ENCODE measurements at places on chromosomes 7 and 10.

GRCh38 chr7:144863320-144863647, 27.4 kb upstream of the TPK1 start:
- DNase-seq, result no peak

- DNase-seq, result no peak
Measured at GRCh38 chr10:97914171-97914836, 64.7 kb downstream of the GOLGA7B start.

- no peak for DNase-seq
Measured at GRCh38 chr10:33653584-33654367, 319.3 kb upstream of the NRP1 start.

GRCh38 chr10:4427532-4427931, 398.5 kb upstream of the AKR1E2 start:
- no peak for DNase-seq

DNA sequence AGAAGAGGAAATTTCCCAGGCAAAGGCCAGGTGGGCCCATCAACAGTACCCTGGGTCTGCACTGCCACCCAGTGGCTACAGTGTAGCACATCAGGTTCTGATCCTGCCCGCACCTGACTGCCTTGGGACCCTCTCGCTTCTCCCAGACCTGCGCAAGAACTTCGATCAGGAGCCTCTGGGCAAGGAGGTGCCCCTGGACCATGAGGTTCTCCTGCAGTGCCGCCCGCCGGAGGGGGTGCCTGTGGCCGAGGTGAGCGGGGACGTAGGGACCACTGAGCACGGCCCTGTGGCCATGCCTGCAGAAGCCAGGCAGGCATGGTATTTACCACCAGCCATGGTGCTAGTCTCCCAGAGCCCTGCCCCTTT, 33.9 kb upstream of the SLC29A3 start:
- DNase-seq, result peak; percentile 70

DNA sequence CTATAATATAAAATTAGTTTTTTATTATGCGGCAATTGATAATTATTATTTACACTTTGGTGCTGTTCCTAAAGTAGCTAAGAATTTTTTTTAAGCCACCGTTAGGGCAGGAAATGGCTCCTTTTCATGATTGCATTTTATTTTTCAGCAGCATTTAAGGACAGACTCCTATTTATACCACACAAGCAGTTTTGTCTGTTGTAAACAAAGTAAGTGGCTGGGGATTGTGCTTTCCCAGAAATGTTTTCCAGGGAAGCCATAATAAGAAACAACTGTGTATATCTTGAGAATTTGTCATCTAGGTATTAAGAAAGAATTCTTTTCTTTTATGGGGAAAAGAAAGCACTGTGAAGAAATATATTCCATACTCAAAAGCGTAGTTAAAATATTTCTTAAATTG, 232.0 kb downstream of the VTI1A start:
- DNase-seq, result no peak

- no peak for DNase-seq
Measured at GRCh38 chr7:41809940-41810576, 107.2 kb upstream of the INHBA start.

GRCh38 chr10:44864637-44865288, 46.4 kb upstream of the TMEM72 start:
- peak; percentile 94 for DNase-seq

- DNase-seq, result peak; percentile 20
Measured at GRCh38 chr7:116955801-116956476, 2.6 kb downstream of the ST7 start.

- no peak for DNase-seq
Measured at GRCh38 chr7:70867513-70867912, 264.4 kb upstream of the GALNT17 start.

GRCh38 chr7:74722153-74722552, 51.7 kb upstream of the NCF1 start:
- no peak for DNase-seq

DNA sequence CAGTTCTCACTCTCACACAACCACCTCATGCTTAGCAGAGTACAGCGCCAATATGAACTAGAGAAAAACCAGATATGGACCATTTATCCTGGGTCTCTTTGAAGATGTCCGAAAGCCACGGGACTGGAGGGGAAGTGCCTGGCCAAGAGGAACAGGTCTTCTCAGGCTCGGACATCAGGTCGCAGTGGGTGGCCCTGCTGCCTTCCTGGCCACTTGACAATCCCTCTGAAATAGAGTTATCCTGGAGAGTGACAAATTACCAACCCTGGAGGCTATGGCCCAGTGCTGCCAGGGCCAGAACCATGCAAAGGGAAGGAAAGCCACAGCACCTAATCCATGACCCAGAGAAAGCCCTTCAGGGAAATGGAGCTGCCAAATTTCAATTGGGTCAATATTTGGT, 646.8 kb upstream of the NRP1 start:
- DNase-seq, result no peak

GRCh38 chr7:17939211-17939605, 1.1 kb downstream of the SNX13 start:
- no peak for DNase-seq

GRCh38 chr10:67385566-67385965, 310.4 kb downstream of the CTNNA3 start:
- DNase-seq, result peak; percentile 28

GRCh38 chr10:49174261-49174925, 13.8 kb downstream of the TMEM273 start:
- no peak for DNase-seq

GRCh38 chr10:110458266-110458920, 39.3 kb upstream of the DUSP5 start:
- DNase-seq, result no peak

GRCh38 chr10:3671386-3671955, 113.5 kb downstream of the KLF6 start:
- no peak for DNase-seq

- no peak for DNase-seq
Measured at GRCh38 chr7:1697499-1698125, 27.5 kb downstream of the ELFN1 start.

- no peak for DNase-seq
Measured at GRCh38 chr7:151847681-151848081, 29.2 kb downstream of the PRKAG2 start.

DNA sequence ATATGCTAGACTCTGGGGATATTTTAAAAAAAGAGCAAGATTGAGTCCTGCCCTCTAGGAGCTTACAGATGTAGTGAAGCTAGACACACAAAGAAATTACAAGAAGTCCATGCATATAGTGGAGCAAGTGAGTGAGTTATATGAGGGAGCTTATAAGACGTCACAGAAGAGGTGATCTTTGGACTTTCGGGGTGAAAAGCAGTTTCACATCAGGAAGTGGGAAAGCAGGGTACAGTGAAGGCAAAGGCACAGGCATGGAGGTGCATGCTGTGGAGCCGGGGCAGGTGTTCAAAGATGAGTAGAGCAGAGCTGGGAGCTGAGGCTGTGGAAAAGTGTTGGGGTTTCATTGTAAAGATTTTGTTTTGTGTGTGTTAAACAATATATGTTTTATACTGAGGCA, 38.5 kb upstream of the EXOC6 start:
- DNase-seq, result no peak

DNA sequence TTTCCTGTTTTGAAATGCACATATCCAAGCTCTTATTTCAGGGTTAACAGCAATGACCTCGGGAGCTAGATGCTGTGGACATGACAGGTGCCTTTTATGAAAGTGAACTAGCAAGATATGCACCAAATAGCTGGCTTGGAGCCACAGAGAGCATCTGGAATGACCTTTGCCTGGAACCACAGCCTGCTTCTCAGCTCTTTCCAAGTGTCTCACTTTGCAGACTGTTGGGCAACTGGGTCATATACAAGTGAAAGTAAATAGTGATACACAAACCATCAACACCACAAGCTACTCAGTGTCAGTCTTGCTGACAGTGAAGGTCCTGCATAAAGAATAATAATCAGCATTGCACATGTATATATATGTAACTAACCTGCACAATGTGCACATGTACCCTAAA, 183.5 kb downstream of the RNF133 start:
- DNase-seq, result no peak

GRCh38 chr10:118670472-118671124, 75.2 kb upstream of the PRLHR start:
- DNase-seq, result no peak

- no peak for DNase-seq
Measured at GRCh38 chr10:8298896-8299570, 244.5 kb downstream of the GATA3 start.

DNA sequence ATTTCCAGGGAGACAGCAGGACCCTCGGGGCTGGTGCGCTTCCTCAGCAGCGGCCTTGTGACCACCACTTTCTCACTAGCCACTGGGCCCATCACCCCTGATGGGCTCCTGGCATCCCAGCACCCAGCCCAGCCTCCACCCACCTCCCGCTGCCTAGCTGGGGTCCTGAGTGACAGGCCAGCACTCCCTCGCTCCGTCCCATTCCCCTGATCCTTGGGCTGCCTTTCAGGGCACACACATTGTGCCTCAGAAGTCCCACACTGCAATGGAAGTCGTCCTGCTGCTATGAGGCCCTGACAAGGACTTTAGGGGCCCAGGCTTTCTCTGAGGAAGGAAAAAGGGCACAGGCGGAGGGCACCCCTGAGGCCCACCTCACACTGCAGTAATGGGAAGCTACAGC, 12.4 kb downstream of the CAMK2B start:
- DNase-seq, result no peak

GRCh38 chr10:114252883-114253282, 13.8 kb downstream of the VWA2 start:
- no peak for DNase-seq

DNA sequence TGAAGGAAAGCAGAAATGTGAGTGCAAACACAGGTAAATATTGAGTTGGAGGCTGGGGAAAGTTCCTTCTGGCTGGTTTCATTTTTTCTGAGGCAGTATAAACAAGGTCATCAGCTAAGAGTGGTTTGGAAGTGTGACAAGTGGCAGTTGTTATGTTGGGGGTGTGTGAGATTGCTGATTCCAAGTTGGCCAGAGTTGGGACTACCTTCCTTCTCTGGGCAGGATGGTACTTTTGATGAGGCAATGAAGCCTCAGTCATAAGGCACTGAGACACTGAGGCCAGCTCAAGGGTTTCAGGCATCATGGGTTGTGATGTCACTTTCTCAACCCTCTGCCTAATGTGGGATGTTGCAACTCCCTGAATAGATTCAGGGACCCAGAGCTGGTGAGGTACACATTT, 8.2 kb upstream of the PTTG1IP2 start:
- DNase-seq, result no peak

GRCh38 chr7:94111009-94111408, 106.9 kb upstream of the BET1 start:
- DNase-seq, result no peak

Measured in right hindlimb (tissue), 1 donor.